ENCODE measurements at places on chromosomes 1 and 21. TPM values are rescaled to one million over a fixed set of nuclear protein-coding genes. Genes with fewer than 3 reads are reported as not detected.

HSPA6 gene
- 0.46 TPM for polyA plus RNA-seq

DNA sequence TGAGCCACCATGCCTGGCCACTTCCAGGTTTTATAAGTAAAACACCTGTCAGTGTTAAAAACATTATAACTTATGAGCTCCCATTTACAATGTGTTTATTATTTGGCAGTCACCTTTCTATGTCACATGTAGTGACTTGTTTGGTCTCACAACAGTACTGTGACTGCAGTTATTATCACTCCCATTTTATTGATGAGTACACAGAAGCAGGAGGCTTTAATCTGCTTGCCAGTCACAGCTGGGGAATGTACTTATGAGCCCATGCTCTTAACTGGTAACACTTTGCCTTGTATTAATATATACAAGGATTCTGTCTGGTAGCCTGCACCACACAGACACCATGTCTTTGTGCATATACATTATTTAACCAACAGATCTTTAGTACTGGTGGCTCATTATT is 31.1 kb upstream of the BACH1 start:
- no peak for DNase-seq

- DNase-seq = no peak
These were observed 144.8 kb downstream of the ST6GALNAC3 start for GRCh38 chr1:76219366-76219818.

FMN2 gene
- polyA plus RNA-seq = 1.8 TPM

MROH9 gene
- polyA plus RNA-seq = not detected

PODN gene
- polyA plus RNA-seq = 7.6 TPM

TDRD5 gene
- 0.40 TPM for polyA plus RNA-seq

DNA sequence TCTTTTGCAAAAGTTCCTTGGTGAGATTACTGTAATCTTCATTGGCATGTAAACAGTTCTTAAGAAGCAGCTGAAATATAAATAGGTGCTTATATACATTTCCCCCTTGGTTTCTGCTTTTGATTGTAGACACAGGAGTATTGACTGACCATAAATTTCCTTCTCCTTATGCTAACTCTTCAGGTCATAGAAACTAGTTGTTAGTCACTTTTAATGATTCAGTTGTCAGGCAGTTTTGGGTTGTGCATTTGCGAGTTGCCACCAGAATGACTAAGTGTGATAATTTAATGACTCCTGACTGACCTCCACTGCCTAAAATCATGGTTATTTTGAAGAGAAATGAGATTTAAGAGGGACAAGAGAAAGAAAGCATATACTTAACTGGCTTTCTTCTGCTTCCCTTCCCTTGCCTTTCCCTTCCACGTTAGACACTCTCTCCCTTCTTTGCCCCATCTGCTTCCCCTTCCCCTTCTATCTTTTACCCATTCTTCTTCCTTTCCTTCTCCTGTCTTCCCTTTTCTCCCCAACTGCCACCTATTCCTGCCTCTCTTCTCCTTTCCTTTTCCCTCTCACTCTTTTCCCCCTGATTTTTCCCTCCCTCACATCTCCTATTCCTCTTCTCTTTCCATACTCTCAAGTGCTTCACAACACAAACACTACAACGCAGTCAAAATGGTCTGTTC is 12.3 kb downstream of the ZMPSTE24 start:
- no peak for DNase-seq

MPL gene
- polyA plus RNA-seq = 0.21 TPM

DNA sequence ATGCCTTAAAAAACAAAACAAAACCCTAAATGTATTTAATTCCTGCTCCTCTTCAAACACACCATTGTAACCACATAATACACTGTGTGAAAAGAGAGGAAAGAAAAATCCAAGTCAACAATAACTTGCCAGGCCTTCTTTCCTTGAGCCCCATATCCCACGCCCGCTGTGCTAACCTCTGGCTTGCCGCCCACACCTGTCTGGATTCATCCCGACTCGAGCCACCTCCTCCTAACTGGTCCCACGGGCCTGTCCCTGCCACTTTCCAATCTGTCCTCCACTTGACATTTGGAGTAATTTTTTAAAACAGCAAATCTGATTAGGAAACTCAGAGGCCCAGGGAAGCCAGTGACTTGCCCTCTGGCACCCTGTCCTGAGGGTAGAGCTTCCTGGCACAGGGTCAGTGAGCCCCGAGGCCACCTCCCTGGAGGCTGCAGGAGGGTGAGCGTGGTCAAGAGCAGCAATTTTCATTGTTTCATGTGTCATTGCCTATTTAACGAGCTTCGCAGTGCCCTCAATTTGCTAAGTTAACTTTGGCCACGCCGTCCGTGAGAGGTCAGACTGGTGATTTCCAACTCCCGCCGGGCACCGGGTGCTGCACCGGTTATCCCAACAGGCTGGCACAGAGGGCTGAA is 54.1 kb downstream of the B3GALT5 start:
- no peak for DNase-seq

DNA sequence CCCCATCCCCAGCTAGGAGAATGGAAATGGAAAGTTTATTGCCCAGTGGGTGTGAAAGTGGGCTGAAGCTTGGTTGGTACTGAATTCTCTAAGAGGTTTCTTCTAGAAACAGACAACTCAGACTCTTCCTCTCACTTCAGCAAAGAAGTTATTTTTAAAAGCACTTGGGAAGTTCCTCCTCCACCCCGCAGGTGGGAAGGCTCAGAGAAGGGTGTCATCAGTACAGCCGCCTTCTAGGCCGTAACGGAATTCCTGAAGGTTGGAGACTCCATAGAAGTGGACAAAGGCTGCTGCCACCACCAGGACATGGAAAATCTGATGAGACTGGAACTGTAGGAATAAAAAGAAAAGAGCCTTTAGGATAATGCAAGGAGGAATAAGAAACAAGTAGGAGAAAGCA is 14.3 kb upstream of the KLHL12 start:
- no peak for DNase-seq

- no peak for DNase-seq
These were observed 124.8 kb upstream of the GRIK3 start for GRCh38 chr1:37159102-37159501.

DNA sequence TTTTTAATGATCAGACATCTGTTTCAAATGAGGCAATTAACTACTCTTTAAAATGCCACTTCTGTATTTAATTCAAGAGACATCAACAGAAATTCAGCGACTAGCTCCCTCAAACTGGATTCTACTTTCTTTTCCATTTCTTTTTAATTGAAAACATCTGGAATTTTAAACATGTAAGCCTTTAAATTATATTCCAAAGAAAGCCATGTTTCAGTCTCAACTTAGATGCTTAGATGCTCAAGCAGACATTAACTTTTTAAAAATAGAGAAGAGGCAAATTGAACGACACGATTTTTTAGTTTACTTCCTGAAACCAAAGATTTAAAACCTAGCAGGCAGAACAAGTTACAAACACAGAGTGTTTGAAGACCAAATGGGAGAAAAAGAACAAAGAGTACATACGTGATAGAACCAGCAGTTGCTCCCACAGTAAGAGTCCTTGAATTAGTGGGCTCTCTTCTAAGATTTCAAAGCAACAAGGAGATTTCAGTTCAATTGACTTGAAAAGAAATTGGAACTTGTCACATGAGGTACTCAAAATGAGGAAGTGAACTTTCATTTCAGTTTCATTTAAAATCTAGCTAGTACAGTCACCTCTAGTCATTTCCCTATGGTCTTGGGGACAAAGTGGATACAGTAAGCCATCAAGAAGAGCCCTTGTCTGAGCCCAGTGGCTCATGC is at the start of gene CTSS:
Gene CTSS, minus strand, starts transcription at position 483 of the 681 bp plus-strand sequence. CDS start 1,015 bp downstream, outside the sequence.
- DNase-seq = peak; percentile 16

PTGFR gene
- polyA plus RNA-seq = 1.3 TPM

NPL gene
- polyA plus RNA-seq = 28.0 TPM

GRCh38 chr21:19034041-19034440 is 630.5 kb upstream of the TMPRSS15 start:
- no peak for DNase-seq

DNA sequence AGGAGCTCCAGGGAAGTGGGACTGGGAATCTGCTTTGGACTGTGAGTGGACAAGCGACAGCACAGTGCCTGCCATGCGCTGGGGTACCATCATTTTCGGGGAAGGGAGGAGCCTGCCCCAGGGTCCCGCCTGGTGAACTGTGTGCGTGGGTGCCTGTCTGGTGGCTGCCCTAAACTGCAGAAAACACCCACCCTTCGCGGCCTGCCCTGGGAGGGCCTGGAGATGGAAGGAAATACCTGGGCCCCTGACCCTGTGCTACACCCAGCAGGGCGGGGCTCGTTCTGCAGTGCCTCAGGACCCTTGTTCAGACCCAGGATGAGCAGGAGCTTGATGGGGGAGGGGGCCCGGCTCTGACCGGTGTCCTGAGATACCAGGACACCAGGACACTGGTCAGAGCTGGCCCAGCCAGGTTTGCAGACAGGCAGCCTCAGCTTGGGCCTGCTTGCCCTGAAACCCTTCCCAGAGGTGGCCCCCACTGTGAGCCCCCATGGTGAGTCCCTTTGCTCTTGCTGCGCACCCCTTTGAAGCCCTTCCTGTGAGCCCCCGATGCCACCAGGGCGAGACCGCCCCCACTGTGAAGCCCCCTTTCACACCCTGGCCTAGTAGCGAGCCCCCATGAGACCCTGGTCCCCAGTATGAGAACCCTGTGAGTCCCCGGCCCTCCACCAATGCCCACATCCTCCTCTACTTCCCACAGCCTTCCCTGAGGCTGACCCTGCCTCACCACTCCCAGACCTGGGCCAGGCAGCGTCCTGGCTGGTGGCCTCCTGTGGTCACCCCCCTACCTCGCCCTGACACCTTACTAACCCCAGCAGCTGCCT is 2.6 kb downstream of the GJC2 start:
- DNase-seq = no peak

GRCh38 chr1:38045401-38046332 is 926 bp downstream of the POU3F1 start:
- DNase-seq = no peak

DNA sequence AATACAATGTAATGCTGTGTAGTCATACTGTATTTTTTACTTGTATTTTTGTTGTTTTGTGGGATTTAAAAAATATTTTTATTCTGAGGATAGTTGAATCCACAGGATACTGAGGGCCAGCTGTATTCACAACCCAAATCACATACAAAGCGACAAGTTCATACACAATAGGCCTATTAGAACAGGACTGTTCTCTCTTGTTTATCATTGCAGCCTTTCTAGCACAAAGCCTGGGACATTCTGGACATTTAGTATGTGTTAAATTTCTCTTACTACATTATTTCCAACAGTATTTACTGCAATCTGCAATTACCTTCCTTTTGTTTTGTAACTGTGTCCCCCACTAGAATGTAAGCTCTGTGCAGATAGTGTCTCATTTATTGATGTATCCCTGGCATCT is 65.4 kb downstream of the SLC35A3 start:
- no peak for DNase-seq

GRCh38 chr1:234955107-234955731 is 173.4 kb downstream of the TOMM20 start:
- DNase-seq = peak; percentile 94

Data from large intestine (tissue), 12 donors.